ENCODE measurements at places on chromosomes 6 and 20.

- DNase-seq = no peak
These were observed 203.3 kb upstream of the IMPG1 start for GRCh38 chr6:76275746-76276145.

DNA sequence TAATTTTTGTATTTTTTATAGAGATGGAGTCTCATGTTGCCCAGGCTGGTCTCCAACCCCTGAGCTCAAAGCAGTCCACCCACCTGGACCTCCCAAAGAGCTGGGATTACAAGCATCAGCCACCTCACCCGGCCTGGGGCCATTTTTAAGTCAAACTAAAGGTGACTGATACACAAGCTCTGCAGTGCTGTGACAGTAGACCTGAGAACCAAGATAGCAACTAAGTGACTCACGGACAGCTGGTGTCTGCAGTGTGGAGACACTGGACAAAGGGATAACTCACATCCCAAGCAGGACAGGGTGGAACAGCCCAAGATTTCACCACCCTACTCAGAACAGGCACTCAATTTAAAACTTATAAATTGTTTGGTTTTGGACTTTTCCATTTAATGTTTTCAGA lies 402.5 kb downstream of the CD83 start:
- DNase-seq = no peak

DNA sequence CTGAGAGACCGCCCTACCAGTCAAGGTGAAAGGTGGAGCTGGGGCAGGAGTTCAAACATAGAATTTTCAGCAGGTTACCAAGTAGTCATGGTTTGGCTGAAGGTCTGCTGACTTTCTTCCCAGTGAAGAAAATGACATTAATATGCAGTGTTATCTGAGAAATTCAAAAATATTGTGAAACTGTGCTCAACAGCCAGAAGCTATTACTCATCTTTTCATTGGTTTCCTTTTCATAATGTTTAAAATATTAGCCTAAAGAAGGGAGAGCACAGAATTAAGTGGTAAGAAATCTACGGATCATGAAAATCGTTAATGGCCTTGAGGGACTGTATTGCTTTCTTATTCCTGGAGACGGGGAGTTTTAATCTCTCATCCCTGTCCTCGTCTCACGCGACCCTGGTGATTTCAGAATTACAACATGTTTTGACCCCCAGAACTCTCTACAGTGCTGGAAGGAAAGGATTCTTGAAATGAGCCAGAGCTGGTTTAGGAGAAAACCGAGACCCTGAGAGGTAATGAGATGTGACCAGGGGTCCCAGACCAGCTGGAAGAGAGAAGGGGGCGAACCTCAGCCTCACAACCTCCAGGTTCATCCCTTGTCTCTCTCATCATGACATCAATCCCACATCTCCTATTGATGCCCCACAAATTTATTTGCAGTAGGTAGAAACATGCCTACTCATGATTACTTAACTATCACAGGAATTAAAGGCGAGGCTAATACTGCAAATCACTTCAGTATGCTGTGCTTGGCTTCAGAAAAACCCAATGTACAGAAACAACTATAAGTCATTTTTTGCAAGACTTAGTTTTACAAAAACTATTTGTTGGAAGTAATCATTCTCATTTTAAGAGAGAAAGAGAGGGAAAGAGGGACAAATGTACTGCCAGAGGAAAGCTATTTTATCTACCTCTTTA lies 209.5 kb downstream of the FNDC1 start:
- DNase-seq = no peak

GRCh38 chr6:107185391-107185970 lies 70.2 kb upstream of the BEND3 start:
- DNase-seq = no peak

DNA sequence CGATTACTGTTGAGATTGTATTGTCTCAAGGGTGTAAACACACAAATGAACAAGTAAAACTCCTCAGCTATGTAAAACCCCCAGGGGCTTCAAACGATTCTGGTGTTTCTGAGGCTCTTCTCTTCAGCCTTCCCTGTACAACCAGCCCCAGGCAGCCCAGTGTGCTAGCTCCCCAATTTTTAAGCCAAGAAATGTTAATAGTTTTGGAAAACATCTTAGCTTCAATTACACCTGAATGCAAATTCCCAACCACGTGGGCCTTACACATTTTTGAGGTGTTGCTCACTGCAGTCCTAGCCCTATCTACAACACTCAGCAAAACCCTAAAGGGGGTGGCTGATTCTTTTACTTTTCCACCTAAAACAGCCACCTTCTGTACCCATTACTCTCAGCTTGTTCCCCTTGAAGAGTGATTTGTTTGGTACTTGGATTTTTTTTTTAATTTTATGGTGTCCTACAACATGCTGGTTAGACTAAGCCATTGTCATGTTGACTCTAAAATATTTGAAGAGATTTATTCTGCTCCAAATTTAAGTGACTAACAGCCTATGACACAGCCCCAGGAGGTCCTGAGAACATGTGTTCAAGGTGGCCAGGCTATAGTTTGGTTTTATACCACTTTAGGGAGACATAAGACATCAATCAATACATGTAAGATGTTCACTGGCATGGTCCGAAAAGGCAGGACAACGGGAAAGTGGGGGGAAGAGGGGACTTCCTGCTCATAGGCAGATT lies 48.7 kb downstream of the ADAT2 start:
- no peak for DNase-seq

Data from activated CD4-positive, alpha-beta T cell treated with anti-CD3 and anti-CD28 coated beads for 4 hours (primary cell).